ENCODE measurements at places on chromosomes 11 and 22. TPM values are rescaled to one million over a fixed set of nuclear protein-coding genes. Genes with fewer than 3 reads are reported as not detected.

Gene H19
- total RNA-seq = 162 TPM

Gene TPH1
- not detected for total RNA-seq

Gene MUC2
- total RNA-seq = not detected

Gene EMID1
- 15.9 TPM for total RNA-seq

Gene PMM1
- 3.2 TPM for total RNA-seq

Gene TBC1D10A
- 6.0 TPM for total RNA-seq

Gene GAL3ST3
- total RNA-seq = 0.38 TPM

Gene B3GAT1
- total RNA-seq = not detected
